ENCODE measurements at places on chromosomes 6 and 20.

DNA sequence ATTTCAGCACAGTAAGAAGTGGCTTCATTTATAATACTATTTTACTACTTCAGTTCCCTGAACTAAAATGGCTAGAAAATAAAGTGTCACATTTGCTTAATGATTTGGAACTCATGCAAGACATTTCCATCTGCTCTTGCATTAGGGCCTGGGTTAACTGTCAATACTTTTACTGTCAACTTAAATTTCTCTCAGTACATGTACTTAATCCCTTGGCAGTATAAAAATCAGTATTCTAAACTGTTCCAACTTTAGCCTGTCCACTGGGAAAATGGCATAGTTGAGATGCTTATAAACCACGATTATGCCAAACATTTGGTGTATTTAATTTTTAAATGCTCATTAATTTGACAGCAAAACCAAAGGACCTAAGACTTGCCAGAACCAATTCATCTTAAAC lies 154.5 kb downstream of the ASCC3 start:
- peaks cover 11% of the 10 kb centered on the region for H3K4me1 ChIP-seq
- DNase-seq: no peak
- no peak overlapping the region for H3K27ac ChIP-seq

- peaks cover 8% of the 10 kb centered on the region for H3K36me3 ChIP-seq
- H3K27me3 ChIP-seq: no peaks in the 10 kb centered on the region
- no peak overlapping the region for H3K4me3 ChIP-seq
- DNase-seq: peak; percentile 48
These were observed 18.2 kb downstream of the PPARD start for GRCh38 chr6:35360349-35361138.

GRCh38 chr6:139943391-139943790 lies 568.9 kb upstream of the CITED2 start:
- H3K27ac ChIP-seq: peak overlapping the region; percentile 44
- no peak overlapping the region for H3K4me3 ChIP-seq
- peaks cover 21% of the 10 kb centered on the region for H3K4me1 ChIP-seq
- no peaks in the 10 kb centered on the region for H3K27me3 ChIP-seq
- DNase-seq: no peak
- no peaks in the 10 kb centered on the region for H3K36me3 ChIP-seq

DNA sequence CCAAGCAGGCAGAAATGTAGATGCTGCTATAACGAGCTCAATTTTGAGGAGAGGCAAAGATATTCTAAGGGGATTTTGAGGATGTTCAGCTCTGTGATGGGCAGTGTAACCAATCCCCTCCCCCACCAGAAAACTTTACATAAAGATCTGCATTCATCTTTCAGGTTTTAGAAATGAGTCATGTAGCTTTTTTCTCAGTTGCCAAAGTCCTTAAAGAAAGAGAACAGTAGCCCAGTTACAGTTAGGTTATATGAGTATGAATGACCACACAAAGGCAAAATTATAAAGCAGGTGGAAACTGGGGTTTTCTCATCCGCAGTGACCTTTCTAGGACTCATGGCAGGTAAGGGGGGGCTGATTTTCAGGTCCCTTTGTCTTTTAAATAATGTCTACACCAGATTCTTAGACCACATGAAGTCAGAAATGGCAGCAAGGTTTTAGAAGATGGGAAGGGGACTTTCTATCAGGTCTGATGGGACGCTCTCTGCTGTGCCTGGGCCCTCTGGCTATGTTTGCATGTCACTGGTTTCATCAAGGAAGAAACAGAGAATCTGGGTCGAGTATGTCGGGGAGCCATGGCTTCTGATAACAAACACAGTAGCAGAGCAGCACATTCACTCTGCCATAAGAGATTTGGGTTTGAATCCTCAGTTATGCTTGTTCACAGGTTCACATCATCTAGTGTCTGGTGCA lies 94.7 kb downstream of the CLIC5 start:
- H3K36me3 ChIP-seq: peaks cover 16% of the 10 kb centered on the region
- no peak overlapping the region for H3K4me3 ChIP-seq
- peak overlapping the region; percentile 56 for H3K27ac ChIP-seq

DNA sequence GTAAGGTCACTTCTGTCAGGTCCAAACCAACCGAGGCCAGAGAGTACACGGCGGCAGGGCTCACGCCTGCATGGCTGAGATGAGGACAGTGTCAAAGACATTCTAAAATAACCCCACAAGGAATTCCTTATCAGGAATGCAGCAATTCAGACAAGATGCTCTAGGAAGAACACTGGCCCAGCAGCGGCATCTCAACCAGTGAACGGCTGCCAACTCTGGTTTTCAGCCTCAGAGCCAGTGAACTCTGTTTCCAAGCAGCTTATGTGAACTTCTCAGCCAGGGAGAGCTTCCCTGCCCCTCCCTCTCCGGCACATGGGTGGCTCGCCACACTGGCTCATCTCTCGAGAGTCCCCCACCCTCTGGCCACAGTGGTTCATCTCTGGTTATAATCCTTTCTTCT lies 36.9 kb downstream of the KCNQ2 start:
- peaks cover 11% of the 10 kb centered on the region for H3K27me3 ChIP-seq
- H3K36me3 ChIP-seq: no peaks in the 10 kb centered on the region
- no peak overlapping the region for H3K27ac ChIP-seq
- DNase-seq: no peak
- H3K4me1 ChIP-seq: peaks cover 12% of the 10 kb centered on the region

- H3K4me1 ChIP-seq: no peaks in the 10 kb centered on the region
- H3K4me3 ChIP-seq: no peak overlapping the region
- no peaks in the 10 kb centered on the region for H3K27me3 ChIP-seq
- no peak overlapping the region for H3K27ac ChIP-seq
These were observed 112.1 kb downstream of the WDR27 start for GRCh38 chr6:169589699-169590257.

DNA sequence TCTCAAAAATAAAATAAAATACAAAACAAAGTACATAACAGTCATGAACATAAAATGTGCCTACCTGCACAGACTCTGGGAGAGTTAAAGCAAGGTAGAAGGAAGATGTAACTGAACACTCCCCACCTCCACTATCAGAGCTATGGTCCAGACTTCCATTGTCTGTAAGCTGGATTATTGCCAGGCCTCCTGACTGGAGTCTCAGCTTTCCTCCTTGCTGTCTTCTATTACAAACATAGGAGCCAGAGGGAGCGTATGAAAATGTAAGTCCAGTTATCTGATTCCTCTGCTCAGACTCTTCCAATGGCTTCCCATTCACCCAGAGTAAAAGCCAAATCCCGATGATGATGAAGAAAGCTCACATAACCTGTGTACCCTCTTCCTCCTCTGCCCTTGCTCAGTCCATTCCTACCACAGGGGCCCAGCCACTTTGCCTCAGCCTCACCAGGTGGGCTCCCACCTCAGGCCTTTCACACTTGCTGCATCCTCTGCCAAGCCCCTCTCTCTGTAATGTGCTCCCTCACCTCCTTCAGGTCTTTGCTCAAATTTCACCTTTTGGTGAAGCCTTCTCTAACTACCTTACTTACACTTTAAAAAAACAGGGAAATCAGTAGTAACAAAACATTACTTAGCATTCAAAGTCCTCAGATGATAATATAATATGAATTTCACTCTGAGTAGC lies 194.1 kb downstream of the RIMS1 start:
- peaks cover 21% of the 10 kb centered on the region for H3K27me3 ChIP-seq
- no peaks in the 10 kb centered on the region for H3K36me3 ChIP-seq
- no peak overlapping the region for H3K4me3 ChIP-seq
- no peaks in the 10 kb centered on the region for H3K4me1 ChIP-seq
- DNase-seq: no peak
- no peak overlapping the region for H3K27ac ChIP-seq

- no peak overlapping the region for H3K27ac ChIP-seq
- DNase-seq: no peak
- peaks cover 81% of the 10 kb centered on the region for H3K27me3 ChIP-seq
- no peaks in the 10 kb centered on the region for H3K36me3 ChIP-seq
- H3K4me1 ChIP-seq: peaks cover under 1% of the 10 kb centered on the region
These were observed 6.0 kb downstream of the DLGAP4 start for GRCh38 chr20:36311854-36312723.

DNA sequence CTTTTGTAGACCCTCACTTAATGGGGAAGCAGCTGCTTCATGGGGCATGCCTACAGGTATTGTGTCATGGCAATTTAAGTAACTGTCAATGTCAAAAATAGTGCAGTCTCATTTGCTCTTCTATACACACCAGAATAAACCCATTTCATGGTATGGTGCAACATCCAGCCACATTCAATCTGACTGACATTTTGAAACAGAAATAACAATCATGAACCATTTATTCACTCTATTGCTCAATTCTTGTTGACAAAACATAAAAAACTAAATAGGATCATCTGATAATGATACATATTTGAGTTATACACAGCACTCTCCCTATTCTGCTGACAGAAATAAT lies 122.9 kb downstream of the MAP7 start:
- DNase-seq: no peak
- no peaks in the 10 kb centered on the region for H3K4me1 ChIP-seq
- H3K27me3 ChIP-seq: no peaks in the 10 kb centered on the region

DNA sequence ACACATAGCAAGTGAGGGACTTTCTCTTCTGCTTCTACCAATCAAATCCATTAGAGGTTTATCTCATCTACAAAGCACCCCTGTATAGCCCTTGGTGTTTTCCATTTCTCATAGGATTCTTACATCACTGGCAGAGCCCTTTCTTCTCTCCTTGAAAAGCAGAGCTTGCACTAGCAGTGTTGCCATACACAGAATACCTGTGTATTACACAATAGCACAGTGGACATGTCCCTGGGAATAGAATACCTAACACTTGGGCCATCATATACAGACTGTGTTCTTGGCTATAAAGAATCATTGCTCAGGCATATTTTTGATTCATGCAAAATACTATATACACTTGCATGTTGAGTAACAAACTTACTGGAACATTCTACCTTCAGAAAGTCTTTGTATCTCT lies 582.0 kb downstream of the KIF16B start:
- no peaks in the 10 kb centered on the region for H3K27me3 ChIP-seq
- H3K27ac ChIP-seq: no peak overlapping the region
- H3K36me3 ChIP-seq: no peaks in the 10 kb centered on the region
- H3K4me1 ChIP-seq: no peaks in the 10 kb centered on the region
- no peak for DNase-seq

GRCh38 chr6:2534406-2535042 lies 216.2 kb downstream of the MYLK4 start:
- no peaks in the 10 kb centered on the region for H3K27me3 ChIP-seq
- peaks cover 7% of the 10 kb centered on the region for H3K4me1 ChIP-seq
- no peak for DNase-seq
- no peaks in the 10 kb centered on the region for H3K36me3 ChIP-seq
- H3K4me3 ChIP-seq: no peak overlapping the region

All from left ventricle myocardium inferior (tissue), 1 donor.